ENCODE measurements at places on chromosomes 1 and 21.

GRCh38 chr1:191971447-191971846 lies 186.8 kb upstream of the RGS18 start:
- DNase-seq, result no peak

- no peak for DNase-seq
Observed at GRCh38 chr21:46020581-46020980, 39.0 kb downstream of the COL6A1 start.

DNA sequence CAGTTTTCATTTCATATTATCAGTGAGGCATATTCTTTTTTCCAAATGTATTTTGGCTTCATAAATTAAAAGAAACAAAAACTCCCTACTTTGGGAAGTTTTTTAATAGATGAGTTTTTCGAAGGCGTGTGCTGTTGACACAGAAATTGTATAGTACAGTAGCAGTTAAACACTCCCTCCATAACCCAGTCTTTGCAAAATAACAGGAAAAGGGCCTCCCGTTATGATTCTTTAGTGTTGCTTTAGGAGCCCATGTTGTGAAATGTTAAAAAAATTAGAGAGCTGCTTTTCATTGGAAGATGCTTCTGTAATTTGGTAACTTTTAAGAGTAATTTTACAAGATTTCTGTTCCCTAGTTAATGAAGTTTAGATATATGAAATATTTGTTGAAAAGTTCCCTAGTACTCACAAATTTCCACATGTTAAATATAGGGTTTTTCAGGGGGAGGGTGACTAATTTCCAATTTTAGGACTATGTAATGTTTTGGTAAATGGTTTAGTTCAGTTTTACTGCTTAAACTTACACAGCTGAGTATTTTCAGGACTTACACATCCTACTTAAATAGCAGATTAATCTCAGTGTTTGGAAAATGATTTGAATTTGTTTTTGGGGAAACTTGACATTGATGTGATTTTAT lies 2.0 kb downstream of the CAMSAP2 start:
- DNase-seq, result no peak

DNA sequence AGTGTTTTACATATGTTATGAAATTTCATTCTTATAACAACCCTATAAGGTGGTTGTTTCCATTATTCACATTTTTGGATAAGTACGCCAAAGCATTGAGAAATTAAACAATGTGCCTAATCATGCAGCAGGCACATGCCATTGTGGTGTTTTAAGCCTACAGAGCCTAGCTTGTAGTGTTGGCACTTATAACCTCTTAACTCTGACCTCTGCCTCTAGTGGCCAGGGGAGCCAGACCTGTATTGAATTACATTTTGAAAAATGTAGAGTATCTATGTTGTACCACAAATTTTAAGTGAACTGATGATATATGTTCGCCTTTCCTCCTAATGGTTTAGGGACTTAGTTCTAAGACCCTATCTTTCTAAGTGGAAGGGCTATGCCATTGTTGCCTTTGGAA lies 61.0 kb downstream of the KCNK2 start:
- no peak for DNase-seq

DNA sequence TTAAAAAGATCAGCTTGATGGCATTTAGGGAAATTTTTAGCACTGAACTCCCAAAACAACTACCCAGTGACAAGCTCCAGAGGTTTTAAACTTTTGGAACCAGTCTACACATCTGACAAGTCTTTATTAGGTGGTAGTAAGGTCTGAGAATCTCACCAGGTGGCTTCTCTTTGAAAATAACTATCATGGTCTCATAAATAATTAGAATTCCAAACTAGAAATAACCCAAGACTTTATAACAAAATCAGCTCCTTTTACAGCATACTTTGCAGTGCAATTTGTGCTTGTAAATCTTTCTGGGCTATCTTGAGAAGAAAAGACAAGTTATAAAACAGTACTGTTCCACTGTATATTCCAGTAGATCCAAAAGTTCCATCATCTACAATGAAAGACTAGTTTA lies 108.7 kb downstream of the LTN1 start:
- DNase-seq, result no peak

DNA sequence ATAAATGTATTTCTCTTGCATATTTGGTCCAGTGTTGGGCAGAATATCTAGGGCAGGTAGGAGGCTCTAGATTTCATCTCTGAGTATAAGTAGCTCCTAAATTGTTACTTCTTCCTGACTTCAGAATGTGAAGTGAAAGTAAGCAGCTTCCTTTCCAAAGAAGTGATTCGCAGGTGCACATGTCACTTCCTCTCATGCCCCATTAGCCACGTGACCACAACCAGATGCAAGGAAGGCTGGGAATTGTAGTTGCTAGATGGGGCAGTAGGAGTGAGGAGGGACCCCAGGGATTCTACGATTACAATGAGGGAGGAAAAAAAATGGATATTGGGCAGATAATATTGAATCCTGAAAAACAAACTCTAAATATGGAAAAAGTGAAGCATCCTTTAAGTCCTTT lies 113.2 kb upstream of the CYYR1 start:
- no peak for DNase-seq

- no peak for DNase-seq
Observed at GRCh38 chr1:4656533-4657140, 2.2 kb downstream of the AJAP1 start.
